ENCODE measurements at places on chromosomes 5 and 9.
A peak's percentile ranks its signal among the peaks of the same experiment; 100 is the strongest.

- no peak for DNase-seq
These were observed 41.2 kb upstream of the SPRY4 start for GRCh38 chr5:142366007-142366406.

GRCh38 chr9:133031130-133031422, 279 bp downstream of the GTF3C5 start:
- DNase-seq = no peak

- DNase-seq = peak; percentile 81
These were observed 3.0 kb upstream of the PCDH1 start for GRCh38 chr5:141880961-141881801.

DNA sequence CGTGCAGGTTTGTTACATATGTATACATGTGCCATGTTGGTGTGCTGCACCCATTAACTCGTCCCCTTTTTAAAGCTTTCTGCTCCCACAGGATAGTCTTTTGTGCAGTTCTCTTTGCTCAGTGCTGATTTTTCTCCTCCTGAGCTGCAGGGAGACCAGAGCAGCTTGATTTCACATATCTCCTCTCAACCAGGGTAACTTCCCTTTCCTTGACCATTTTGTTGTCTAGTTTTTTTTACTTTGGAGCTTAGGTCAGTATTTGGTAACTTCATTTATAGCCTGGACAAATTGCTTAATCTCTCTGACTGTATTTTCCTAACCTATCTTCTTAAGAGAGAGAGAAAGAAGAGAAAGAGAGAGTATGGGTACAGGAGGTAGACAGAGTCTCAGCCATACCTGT, 137.1 kb upstream of the ZNF366 start:
- no peak for DNase-seq

- DNase-seq = no peak
These were observed 213.4 kb downstream of the MARCHF11 start for GRCh38 chr5:15966066-15966640.

Measured in ELF-1 (cell line).